Stimulated activated CD8-positive, alpha-beta memory T cell treated with anti-CD3 and anti-CD28 coated beads, Interleukin-2, amount 100 ng/mL, for 1 hour (primary cell): ENCODE measurements at places on chromosomes 11 and 22.

GRCh38 chr11:113261709-113262475 is 52.5 kb upstream of the TTC12 start:
- no peak for DNase-seq

DNA sequence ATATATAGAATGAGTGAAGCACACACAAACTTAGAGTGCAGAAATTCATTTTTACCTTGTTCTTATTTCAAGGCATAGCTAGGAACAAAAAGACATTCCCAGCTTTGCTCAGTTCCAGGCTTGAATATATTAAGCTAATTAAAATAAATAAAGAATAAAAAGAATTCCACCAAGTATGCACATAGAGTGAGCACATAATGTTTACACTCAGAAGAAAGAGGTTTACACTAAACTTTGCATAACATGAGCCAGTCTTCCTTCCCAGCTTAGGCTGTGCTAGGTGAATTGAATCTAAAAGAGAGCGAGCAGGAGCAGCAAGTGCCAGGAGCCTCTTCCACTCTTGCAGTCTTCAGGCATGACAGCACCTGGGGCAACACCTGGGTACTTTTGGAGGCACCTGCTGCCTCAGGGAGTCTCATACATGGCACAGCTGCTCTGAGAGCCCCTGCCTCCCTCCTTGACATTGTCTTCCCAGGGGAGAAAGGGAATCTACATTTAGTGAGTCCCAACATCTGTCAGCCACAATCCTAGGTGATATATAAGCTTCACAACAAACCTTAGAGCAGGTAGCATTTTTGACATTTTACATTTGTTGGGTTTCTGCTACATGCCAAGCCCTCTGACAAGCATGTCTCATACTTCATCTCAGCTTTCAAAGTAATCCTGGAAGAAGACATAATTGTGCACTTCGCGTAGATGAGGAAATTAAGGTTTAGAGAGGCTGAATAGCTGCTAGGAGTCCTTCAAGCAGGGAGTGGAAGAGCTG is 732.7 kb upstream of the TENM4 start:
- DNase-seq, result no peak

- DNase-seq, result no peak
These were observed 1098.0 kb downstream of the BRD1 start for GRCh38 chr22:48729499-48730171.

- DNase-seq, result no peak
These were observed at the start of gene GAL3ST3 for GRCh38 chr11:66048547-66049323. TSS of gene GAL3ST3 (minus strand) at chr11:66049161. CDS start at chr11:66045415, 3,746 bp downstream.

- DNase-seq, result no peak
These were observed 6.0 kb upstream of the CDKN1C start for GRCh38 chr11:2891326-2892214.
